ENCODE measurements at places on chromosomes 16 and 17.

GRCh38 chr16:54191592-54191991 is 95.0 kb downstream of the IRX3 start:
- no peak for DNase-seq

- no peak for DNase-seq
Observed at GRCh38 chr16:55663225-55663624, 7.4 kb downstream of the SLC6A2 start.

DNA sequence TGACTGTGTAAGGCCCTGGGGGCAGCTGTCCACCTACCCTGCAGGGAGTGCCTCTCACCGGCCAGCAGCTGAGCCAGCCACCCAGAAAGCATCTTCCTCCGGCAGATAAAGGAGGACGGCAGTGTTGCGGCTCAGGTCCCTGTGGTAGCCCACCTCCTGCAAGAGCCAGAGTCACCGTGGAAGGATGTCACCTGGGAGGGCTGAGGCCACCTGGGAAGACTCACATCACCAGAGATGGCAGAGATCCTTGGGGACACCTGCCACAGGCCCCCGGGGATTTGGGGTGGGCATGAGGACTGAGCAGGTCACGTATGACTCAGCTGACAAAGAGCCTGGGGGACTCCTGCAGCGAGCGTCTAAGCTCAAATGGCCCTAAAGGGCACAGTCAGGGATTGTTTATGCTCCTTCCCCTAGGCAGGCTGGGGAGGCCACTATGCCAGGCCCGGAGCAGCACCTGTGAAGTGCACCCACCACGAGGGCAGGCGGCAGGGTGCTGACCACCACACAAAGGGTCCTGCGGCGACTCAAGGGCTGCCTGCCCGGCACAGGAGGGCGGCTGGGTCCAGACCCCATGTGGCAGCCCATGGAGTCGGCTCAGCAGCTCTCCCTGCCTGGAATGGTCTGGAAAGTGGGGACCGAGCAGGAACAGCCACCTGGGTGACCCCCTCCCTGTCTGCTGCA is 44.1 kb downstream of the TNFRSF13B start:
- no peak for DNase-seq

- DNase-seq: no peak
Observed at GRCh38 chr17:21301593-21302550, 17.4 kb downstream of the MAP2K3 start.

DNA sequence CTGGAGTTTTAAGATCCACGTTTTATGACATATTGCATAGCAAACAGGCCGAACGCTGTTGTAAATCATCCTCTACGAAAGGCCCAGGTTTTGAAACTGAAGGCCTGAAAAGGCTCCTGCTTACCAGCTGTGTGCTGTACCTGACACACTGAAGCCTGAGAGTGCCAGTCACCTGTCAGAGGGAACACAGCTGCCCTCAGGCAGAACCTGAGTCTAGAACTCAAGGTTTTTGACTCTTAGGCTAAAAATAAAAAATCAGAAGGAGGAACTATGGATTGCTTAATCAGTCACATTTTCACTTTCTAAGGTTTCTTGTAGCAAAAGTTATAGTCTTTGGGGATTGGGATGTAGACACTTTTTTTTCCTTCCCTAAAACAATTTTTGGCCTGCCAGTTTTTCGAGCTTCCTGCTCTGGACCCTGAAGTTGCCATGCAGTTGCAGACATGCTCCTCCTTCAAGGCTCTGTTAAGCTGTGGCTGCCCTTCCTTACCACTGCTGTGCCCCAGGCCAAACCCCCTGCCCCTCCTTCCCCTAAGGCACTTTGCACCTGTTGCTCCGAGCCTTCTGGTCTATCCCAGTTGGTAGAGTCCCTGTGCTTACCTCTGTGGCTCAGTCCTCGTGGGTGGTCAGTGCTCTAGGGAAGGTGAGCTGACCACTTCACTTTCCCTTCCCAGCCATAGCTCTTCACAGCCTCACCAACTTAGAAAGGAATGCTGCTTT is 56.6 kb downstream of the TENT4B start:
- no peak for DNase-seq

DNA sequence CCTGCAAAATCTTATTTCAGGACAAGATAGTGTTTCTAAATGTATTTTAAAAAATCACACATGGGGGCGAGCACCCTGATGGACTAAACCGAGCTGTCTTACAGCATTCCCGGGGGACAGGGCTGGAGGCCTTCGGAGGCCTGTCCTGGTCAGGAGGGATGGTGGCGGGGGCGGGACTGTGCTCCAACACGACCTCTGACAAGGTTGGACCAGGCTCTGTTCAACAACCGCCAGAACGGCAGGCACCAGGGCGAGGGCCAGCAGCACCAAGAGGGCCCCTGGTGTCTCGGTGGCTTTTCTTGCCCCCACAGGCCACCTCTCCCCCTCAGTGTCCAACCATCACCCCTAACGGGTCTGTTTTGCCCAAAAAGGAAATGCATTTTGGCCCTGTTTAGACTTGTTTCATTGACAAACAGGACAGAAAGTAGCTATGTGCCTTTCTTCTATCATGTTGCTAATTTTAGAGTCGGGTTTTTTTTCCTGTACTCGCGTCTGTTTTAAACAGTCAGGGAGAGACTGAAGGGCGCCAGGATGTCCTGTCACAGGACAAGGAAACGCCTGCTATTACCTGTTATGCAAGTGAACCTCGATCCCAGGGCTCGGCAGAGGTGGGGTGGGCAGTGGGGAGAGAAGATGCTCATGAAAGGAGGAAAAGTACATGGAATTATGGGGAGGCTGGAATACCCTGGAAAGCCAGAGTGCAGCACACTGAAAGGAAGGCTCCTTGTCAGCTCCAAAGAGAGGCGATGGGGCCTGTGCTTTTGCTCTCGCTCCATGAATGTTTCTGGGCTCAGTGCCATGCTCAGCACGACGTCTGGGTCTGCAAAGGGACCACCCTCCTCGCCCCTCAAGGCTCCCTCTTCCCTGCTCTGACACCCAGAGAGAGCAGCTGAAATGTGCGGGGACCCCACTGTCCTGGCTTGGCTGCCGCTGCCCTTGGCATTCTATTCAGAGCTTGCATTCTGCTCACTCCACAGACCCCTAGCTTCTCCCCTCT is 11.9 kb downstream of the TMEM204 start:
- no peak for DNase-seq

DNA sequence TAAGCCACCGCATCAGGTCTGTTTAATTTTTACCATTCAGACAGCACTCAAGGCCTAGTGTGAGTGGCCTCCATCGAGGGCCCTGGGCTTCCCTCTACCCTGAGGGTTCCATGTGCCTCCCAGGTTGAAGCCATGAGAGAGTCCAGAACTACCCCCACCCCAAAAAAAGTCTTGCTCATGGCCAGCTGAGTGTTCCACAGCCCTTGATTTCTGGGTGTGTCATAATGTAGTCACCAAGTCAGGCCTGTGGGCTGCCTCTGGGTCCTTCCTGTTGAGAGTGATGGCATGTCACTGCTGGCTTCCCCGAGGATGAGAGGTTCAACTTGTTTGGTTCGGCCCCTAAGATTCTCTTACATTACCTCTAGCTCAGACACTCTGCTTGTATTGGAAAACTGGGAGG is 100.6 kb downstream of the PITPNC1 start:
- DNase-seq: peak; percentile 34

- no peak for DNase-seq
Observed at GRCh38 chr16:83797013-83797412, 10.8 kb upstream of the HSBP1 start.

GRCh38 chr16:48503779-48504178 is 106.2 kb downstream of the N4BP1 start:
- no peak for DNase-seq

- no peak for DNase-seq
Observed at GRCh38 chr16:600781-601180, 10.9 kb downstream of the RAB40C start.

- DNase-seq: no peak
Observed at GRCh38 chr16:57566436-57566835, 24.0 kb downstream of the ADGRG5 start.

- no peak for DNase-seq
Observed at GRCh38 chr17:73882590-73882989, 238.3 kb upstream of the SDK2 start.

DNA sequence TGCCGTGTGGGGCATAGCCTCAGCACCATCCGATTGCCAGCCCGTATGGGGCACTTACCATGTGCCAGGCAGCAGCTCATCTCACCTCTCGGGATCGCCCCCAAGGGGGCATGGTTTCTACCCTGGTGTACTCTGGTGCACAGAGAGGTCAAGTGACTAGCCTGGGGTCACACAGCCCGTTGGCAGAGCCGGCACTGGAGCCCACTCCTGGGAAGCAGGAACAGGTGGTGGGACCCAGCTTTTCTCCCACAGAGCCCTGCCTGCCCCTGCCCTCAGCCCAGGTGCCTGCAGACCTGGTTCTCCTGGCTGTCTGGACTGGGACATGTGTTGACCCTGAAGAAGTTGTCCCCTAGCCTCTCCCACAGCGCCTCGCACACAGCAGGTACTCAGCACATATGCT is 141.8 kb upstream of the CIBAR2 start:
- DNase-seq: no peak

GRCh38 chr17:16872351-16873173 is 99.4 kb downstream of the TNFRSF13B start:
- no peak for DNase-seq

DNA sequence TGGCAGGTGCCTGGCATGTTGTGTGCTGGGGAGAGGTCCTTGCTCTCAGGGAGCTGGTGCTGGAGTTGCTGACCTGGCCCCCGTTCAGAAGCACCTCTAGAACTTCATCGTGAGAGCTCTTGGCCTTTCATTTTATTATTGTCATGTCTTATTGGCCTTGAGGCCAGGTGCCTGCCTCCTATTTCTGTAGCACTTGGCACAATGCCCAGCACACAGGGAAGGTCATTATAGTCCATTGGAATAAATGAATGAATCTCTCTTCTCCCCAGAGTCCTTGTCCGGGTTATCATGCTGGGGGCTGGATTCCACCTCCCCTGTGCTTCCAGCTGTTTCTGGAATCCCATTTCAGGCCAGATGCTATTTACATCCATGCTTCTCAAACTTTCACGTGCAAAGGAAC is 169.2 kb downstream of the HAPSTR1 start:
- DNase-seq: no peak

DNA sequence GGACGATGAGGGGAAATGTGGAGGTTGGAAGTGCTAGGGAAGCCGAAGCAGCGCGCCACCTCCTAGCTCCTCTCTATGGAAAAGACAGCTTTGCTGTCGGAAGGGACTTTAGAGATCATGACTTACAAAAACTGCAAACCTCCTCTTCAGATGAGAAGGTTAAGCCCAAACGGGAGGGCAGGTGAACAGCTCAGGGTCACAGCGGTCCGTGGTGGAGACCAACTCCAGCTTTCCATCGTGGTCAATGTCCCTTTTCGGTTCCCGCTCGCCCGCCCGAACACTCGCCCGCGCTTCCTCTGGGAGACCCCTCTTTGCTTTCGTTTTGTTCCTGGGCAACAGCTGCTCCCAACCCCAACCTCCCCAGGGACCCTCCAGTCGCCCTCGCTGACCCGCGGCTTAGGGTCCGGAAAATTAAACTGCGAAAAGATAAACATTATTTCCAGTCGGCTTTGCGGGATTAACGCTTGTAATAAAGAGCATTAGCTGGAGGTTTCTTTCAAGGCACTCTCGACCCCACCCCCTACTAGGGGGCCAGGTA is 7.7 kb downstream of the IRX6 start:
- no peak for DNase-seq

DNA sequence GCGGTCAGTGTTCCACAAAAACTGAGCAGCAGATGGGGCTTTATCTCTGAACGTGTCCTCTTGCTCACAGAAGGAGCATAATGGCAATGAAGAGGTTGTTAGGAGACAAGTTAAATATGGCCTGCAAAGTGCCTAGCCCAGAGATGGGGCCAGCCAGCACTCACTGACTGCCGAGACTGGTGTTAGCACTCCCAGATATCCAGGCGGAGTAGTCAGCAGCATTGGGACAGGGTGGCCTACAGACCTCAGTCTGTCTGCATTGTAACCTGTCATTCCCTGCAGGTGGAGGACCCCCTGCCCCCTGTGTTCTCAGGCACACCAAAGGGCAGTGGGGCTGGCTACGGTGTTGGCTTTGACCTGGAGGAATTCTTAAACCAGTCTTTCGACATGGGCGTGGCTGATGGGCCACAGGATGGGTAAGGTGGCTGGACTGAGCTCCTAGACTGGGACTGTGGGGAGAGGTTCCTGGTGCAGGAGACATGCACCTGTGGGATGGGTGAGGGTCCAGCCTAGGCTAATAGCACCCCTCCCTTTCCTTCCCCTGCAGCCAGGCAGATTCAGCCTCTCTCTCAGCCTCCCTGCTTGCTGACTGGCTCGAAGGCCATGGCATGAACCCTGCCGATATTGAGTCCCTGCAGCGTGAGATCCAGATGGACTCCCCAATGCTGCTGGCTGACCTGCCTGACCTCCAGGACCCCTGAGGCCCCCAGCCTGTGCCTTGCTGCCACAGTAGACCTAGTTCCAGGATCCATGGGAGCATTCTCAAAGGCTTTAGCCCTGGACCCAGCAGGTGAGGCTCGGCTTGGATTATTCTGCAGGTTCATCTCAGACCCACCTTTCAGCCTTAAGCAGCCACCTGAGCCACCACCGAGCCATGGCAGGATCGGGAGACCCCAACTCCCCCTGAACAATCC is 4.2 kb downstream of the MFAP4 start:
- DNase-seq: no peak

DNA sequence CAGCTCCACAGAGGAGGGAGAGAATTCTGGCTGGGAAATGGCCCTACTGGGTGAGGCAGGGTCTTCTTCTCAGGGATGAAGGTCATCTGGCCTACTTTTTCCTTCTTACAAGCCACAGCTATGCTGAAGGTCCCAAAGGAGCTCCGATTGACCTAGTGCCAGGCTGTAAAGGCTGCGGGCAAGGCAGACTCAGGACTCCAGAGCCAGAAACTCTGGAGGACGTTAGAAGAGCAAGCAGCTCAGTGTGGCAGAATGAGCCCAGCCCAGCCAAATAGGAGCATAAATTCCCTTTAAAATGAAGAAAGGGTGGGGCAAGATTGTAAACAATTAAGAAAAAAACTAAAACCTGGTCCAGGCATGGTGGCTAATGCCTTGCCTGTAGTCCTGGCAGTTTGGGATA is 20.1 kb upstream of the CNOT1 start:
- DNase-seq: no peak

DNA sequence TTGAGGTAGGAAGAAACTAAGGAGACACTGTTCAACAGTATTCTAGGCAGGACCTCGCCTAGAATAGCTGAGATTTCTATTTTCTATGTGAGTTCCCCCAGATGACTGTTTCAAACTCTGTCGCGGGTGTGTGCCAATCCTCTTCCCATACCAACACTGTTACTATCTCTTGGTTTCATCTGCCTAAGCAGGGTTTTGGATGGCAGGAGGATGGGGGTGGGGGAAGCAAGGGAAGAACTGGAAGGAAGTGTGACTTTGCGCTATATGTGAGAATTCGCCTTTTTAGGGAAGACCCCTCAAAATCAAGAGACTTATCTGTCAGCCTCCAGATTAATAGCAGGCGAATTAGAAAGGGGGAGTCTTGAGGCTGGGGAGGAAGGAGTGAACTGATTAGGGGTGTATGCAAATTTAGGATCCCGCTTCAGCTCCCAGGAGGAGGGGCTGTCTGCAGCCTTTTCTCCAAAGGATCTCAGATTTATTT is 521 bp upstream of the G6PC3 start:
- no peak for DNase-seq

Data from stimulated activated CD8-positive, alpha-beta memory T cell treated with anti-CD3 and anti-CD28 coated beads, Interleukin-4, amount 100 ng/mL, for 24 hours (primary cell).